Adrenal gland (tissue), 19 donors: ENCODE measurements at places on chromosomes 3 and 15.

DNA sequence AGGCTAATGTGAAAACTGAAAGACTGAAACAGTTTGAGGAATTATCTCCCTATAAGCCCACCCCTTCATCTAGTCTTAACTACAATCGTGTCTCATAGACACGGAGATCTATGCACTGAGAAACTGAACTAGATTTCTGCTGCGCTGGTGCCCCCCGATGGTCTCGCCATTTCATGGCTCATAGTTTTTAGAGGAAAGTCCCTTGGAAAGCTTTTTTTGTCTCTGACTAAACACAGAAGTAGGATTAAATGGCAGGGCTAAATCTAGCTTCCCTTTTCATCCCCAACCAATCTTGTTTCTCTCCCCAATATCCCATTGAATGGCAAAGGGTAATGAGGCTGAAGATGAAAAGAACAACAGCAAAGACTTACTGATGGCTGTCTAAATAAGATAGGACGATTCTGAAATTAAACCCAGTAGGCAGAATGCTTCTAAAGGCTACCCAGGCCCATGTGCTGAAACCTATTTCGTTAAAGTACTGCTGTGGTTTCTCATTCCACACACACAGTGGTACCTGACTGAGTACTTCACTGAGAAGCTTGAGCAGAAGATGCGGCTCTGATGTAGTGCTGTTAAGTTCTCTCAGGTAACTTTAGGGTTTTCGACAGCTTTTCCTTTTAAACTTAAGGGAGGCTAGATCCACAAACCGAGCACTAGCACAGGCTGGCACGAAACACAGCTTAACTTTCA is 142.7 kb downstream of the GADL1 start:
- H3K27ac ChIP-seq, result no peak overlapping the region
- H3K36me3 ChIP-seq, result no peaks in the 10 kb centered on the region
- DNase-seq, result peak; percentile 48
- no peaks in the 10 kb centered on the region for H3K27me3 ChIP-seq
- H3K4me3 ChIP-seq, result no peak overlapping the region

DNA sequence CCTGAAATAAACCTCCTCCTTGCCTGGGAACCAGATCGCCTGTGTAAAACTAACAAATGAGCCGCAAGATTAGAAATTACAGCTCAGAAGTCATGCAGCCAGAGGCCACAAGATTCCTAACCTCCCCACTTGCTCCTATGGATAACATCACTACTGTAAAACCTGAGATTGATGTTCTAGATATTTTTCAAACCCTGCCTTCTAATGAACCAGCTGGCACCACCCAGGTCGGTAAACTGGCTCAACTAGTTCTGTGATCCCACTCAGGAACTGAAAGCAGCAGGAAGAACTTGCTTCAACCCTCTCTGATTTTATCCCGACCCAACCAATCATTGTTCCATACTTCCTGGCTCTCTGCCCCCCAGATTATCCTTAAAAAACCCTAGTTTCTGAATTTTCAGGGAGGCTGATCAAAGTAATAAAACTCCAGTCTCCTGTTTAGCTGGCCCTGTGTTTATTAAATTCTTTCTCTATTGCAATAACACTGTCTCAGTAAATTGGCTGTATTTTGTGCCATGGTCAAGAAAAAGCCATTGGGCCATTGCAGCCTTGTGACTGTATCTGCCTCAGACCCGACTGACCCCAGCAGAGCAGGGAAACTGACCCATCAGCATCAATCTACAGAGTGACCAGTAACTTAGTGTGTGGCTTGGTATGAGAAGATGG is 98.9 kb downstream of the RPLP1 start:
- peaks cover 4% of the 10 kb centered on the region for H3K27me3 ChIP-seq
- no peak overlapping the region for H3K4me3 ChIP-seq
- no peak for DNase-seq
- H3K27ac ChIP-seq, result no peak overlapping the region

DNA sequence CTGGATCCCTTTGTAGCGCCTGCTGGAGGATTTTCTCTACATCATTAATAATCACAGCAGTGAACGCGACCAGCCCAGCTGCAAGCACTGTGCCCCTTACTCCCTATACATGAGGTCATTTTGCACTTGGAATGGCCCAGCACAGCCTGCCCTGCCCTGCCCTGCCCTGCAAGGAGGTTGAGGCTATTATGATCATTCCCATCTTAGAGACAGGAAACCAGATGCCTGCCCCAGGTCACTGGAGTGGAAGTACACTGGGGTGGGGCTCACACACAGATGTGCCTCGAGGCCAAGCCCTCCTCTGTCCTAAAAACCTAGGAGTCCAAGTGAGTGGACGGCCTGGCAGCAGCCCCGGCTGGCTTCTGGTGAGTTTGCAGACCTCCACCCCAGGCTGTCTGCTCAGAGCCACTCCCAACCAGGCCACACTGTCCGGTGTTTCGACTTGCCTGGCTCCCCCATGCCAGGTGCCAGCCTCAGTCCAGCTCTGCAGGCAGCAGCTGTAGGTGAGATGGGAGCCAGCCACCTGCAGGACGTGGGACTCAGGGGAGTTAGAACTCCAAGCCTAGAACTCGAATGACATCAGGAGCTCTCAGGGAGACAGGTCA is 30.4 kb upstream of the SEC61A1 start:
- H3K36me3 ChIP-seq, result no peaks in the 10 kb centered on the region
- no peak for DNase-seq
- H3K4me3 ChIP-seq, result no peak overlapping the region
- H3K27ac ChIP-seq, result no peak overlapping the region

- no peak for DNase-seq
- H3K27me3 ChIP-seq, result no peaks in the 10 kb centered on the region
- H3K36me3 ChIP-seq, result no peaks in the 10 kb centered on the region
- no peak overlapping the region for H3K4me3 ChIP-seq
- peaks cover 28% of the 10 kb centered on the region for H3K4me1 ChIP-seq
Observed at GRCh38 chr3:31421314-31422048, 111.2 kb upstream of the STT3B start.

GRCh38 chr3:194072097-194072428 is 63.9 kb upstream of the HES1 start:
- H3K27me3 ChIP-seq, result no peaks in the 10 kb centered on the region
- no peak for DNase-seq
- no peak overlapping the region for H3K4me3 ChIP-seq
- peaks cover 14% of the 10 kb centered on the region for H3K4me1 ChIP-seq
- H3K27ac ChIP-seq, result no peak overlapping the region
- H3K36me3 ChIP-seq, result no peaks in the 10 kb centered on the region

DNA sequence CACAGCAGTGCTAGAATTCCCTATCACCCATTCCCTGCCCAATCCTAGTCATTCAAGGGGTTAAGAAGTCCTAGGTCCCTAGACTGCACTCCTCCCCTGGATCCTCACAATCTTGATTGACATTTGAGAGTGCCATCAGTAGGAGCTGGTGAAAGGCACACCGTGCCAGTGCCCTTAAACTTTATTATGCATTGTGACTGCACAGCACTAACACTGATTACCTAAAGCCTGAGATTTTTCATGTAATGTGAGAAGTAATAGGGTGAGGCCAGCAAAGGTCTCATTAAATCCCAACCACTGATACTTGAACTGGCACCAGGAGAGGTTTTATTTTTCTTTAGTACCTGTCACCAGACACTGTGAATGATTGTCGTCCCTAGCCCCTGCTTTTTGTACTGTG is 16.3 kb downstream of the GXYLT2 start:
- no peak for DNase-seq
- no peaks in the 10 kb centered on the region for H3K36me3 ChIP-seq
- H3K4me3 ChIP-seq, result no peak overlapping the region
- no peaks in the 10 kb centered on the region for H3K4me1 ChIP-seq

GRCh38 chr15:65917407-65917756 is 48.1 kb downstream of the RAB11A start:
- no peaks in the 10 kb centered on the region for H3K36me3 ChIP-seq
- H3K4me1 ChIP-seq, result peaks cover 17% of the 10 kb centered on the region
- no peak overlapping the region for H3K27ac ChIP-seq
- no peaks in the 10 kb centered on the region for H3K27me3 ChIP-seq
- no peak for DNase-seq

- no peaks in the 10 kb centered on the region for H3K36me3 ChIP-seq
- no peak overlapping the region for H3K27ac ChIP-seq
- H3K4me1 ChIP-seq, result no peaks in the 10 kb centered on the region
- no peak for DNase-seq
Observed at GRCh38 chr3:45123581-45124269, 22.5 kb downstream of the CDCP1 start.

DNA sequence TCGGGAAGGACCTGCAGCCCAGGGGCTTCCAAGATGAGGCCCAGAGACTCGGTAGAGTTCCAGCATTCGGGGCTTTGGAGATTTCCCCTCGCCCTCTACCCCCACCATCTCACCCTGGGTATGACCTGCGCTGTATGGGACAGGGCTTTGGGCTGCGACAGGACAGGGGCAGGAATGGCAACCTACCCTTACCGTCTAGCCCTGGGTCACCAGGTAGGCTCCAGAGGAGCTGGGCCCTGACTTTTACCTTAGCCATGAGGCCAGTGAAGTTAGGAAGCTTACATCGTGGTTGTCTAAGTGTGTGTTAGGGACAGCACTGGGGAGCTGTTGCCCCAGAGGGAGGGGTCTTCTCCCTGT is 683 bp downstream of the PPM1M start:
- DNase-seq, result no peak
- no peaks in the 10 kb centered on the region for H3K36me3 ChIP-seq
- H3K27me3 ChIP-seq, result no peaks in the 10 kb centered on the region
- no peak overlapping the region for H3K4me3 ChIP-seq

DNA sequence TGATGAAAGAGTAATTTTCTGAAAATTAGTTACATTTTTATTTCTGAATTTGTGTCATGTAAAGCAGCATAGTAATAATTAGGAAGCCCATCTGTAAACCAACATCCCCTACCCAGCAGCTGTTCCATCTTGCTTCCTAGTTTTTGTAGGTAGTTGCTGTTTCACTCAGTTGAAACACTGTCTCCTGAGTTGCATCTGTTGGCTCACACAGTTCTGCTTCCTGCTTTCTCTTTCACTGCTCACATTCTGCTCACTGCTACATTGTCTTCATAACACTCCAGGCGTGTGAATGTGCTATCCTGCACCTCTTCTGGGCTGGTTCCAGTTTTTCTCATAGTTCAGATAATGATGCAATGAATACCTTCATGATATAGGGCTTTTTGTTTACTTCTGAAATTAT is 123.4 kb downstream of the EPHB1 start:
- no peaks in the 10 kb centered on the region for H3K36me3 ChIP-seq
- no peak overlapping the region for H3K4me3 ChIP-seq
- no peak for DNase-seq
- H3K27ac ChIP-seq, result no peak overlapping the region
- H3K4me1 ChIP-seq, result no peaks in the 10 kb centered on the region
- no peaks in the 10 kb centered on the region for H3K27me3 ChIP-seq

- no peaks in the 10 kb centered on the region for H3K27me3 ChIP-seq
- H3K4me1 ChIP-seq, result no peaks in the 10 kb centered on the region
- no peak for DNase-seq
- H3K4me3 ChIP-seq, result no peak overlapping the region
- H3K36me3 ChIP-seq, result no peaks in the 10 kb centered on the region
- H3K27ac ChIP-seq, result no peak overlapping the region
Observed at GRCh38 chr3:2343031-2343682, 244.5 kb downstream of the CNTN4 start.

DNA sequence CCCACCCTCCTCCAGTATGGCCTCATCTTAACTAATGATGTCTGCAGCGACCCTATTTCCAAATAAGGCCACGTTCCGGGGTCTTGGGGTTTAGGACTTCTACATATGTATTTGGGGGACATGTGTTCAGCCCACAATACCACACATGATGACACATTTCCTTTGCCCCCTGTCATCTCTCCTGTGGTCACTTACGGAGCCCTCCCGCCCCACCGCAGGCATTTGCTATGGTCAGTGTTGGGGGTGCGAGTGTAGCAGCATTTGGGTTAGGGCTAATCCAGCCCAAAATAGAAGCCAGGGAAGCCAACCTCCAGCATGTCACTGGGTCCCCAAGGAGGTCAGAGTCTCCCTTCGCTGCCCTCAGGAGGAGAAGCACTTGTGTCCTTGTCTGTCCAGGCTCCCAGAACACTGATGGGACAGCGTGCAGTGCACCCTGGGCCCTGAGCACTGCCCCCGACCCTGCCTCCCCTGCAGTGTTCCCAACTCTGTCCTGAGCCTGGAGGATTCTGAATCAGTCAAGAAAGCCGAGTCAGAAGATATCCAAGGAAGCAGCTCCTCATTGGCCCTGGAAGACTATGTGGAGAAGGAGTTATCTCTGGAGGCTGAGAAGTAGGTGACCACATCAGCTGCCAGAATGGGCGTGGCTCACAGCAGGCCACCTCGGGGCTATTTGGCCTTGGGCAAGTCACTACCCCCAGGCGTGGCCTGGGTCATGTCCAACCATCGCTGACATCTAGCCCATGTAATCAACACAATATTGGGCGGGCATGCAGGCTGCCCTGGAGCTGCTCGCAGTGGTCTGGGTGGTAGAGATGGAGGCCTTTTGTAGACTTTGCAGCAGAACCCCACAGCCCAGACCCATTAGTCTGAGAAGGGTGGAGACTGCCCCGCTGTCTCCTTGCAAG is 46.9 kb upstream of the FGD5 start:
- H3K27ac ChIP-seq, result no peak overlapping the region
- no peaks in the 10 kb centered on the region for H3K4me1 ChIP-seq
- H3K36me3 ChIP-seq, result no peaks in the 10 kb centered on the region
- no peak for DNase-seq

DNA sequence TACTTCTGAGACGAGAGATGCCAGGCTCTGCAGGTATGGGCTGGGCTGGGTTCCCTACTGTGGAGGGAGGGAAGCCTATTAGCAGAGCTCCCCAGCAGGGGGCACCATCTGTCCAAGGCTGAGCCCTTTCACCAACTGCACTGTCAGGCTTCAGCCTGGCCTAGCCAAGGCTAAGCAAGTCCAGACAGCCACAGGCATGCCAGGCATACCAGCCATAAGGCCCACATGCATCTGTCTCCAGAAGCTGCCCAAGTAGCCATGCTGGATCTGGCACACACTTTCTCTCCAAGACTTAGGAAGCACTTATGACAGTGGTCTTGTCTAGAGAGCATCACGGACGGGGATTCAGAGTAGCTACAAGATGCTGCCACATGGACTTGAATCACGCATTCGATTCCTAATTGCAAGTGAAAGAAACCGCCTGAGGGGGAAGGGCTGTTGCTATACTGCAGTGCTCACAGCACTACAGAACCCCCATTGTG is 28.3 kb downstream of the RUVBL1 start:
- no peaks in the 10 kb centered on the region for H3K27me3 ChIP-seq
- no peak overlapping the region for H3K27ac ChIP-seq
- no peak overlapping the region for H3K4me3 ChIP-seq
- H3K36me3 ChIP-seq, result peaks cover 42% of the 10 kb centered on the region
- peak; percentile 93 for DNase-seq
- H3K4me1 ChIP-seq, result no peaks in the 10 kb centered on the region

GRCh38 chr15:70474471-70475406 is 288.6 kb downstream of the UACA start:
- H3K27me3 ChIP-seq, result no peaks in the 10 kb centered on the region
- no peak overlapping the region for H3K27ac ChIP-seq
- H3K4me3 ChIP-seq, result no peak overlapping the region
- H3K36me3 ChIP-seq, result no peaks in the 10 kb centered on the region

DNA sequence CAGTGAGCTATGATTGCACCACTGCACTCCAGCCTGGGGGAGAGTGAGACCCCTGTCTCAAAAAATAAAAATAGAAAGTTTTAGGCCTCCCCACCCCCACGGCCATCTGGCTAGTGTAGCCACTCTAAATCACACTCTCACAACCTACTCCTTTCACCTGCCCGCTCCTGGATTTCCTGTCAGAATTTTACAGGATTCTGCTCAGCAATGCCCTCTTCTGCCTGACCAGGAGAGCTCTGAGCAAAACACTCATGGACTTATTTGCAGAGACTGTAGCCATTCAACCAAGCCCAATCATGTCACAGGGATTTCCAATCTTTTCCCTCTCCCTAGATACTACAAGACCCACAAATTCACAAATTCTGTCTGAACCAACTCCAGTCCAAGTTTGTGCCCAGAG is 242.6 kb upstream of the TPRG1 start:
- no peak overlapping the region for H3K4me3 ChIP-seq
- H3K36me3 ChIP-seq, result no peaks in the 10 kb centered on the region

- no peak overlapping the region for H3K27ac ChIP-seq
- no peaks in the 10 kb centered on the region for H3K36me3 ChIP-seq
- peaks cover 13% of the 10 kb centered on the region for H3K4me1 ChIP-seq
Observed at GRCh38 chr15:74543583-74543982, 2.6 kb downstream of the ARID3B start.
